ENCODE measurements at places on chromosomes 7 and 10.

- DNase-seq, result no peak
Observed at GRCh38 chr7:79923953-79924352, 210.7 kb upstream of the GNAI1 start.

DNA sequence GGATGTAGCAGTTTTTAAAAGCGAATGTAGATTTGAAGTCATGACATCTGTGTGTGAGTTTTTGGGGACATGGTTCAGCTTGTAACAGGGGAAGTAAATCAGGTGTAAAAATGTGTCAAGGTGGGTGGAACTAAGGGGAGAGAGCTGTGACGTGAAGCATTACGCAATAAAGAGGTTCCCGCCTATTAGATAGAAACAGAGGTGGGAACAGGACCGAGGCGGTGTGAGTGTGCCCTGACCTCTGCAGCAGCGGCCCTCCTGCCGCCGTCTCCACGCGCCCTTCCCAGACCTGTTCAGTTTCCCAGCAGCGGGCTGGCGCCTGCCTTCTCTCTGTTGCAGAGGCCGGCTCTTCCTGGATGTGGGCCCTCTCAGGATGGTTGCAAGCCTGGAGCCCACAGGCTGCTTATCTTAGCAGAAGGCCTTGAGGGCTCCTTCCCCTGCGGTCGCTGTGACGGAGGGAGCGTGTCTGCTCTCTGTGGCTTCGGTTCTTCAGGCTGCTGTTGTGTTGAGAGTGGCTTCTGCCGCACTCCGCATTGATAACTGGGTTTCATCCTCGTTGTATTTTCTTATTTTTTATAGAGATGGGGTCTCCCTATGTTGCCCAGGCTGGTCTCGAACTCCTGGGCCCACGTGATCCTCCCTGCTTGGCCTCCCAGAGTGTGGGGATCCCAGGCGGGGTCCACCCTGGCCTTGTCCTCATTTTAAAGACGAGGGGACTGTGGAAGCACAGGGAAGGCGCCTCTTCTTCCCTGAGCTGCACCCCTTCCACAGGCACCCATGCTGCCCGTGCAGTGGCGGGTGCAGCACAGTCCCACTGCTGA is 65.0 kb downstream of the DNAJB6 start:
- DNase-seq, result no peak

- DNase-seq, result no peak
Observed at GRCh38 chr10:43124094-43124521, 14.1 kb upstream of the CSGALNACT2 start.

DNA sequence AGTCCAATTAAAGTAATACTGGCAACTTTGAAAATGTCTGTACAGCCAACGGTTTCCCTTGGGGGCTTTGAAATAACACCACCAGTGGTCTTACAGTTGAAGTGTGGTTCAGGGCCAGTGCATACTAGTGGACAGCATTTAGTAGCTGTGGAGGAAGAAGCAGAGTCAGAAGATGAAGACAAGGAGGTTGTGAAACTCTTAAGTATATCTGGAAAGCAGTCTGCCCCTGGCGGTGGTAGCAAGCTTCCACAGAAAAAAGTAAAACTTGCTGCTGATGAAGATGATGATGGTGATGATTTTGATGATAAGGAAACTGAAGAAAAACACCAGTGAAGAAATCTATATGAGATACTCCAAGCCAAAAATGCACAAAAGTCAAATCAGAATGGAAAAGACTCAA is 72.2 kb downstream of the ZNF783 start:
- no peak for DNase-seq
